Activated T-cell treated with anti-CD3 and anti-CD28 coated beads for 48 hours (primary cell): ENCODE measurements at places on chromosomes 6 and 20.

GRCh38 chr6:170074435-170074834, 216.4 kb downstream of the DLL1 start:
- no peak for DNase-seq

DNA sequence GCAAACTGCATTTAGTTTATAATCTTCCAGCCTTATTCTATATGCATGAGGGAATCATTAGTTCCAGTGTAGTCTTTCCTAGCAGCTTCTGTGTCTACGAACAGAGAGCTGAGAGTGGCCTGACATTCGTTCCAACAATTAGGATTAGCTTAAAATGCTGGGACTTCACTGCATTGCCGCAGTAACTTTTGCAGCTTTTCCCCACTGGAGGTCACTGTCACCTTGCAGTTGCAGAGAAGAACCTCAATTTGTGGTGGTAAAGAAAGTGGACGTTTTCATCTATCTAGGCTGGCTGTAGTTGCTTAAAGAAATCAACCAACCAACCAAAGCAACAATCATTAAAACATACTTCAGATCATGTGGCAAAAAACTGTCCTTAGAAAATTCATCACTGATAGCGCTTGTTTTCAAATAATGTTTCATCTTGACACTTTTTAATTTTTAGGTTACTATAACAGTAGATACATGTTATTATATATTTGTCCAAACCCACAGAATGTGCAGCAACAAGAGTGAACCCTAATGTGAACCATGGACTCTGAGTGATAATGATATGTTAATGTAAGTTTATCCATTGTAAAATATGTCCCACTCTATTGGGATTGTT, 12.2 kb downstream of the MYLK4 start:
- peak; percentile 25 for DNase-seq

DNA sequence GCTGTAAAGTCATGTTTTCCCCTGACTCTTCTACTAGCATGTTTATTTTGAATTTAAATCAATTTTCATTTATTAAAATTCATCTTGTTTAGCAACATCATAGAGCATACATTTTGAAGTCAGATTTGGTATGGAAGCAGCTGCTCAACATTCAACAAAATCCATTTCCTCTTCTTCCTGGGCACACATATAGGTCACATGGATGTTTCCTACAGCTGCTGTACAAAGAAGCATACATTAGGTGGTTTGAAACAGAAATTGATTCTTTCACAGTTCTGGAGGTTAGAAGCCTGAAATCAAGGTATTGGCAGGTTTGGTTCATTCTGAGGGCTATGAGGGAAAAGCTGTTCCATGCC, 495.2 kb downstream of the RFPL4B start:
- DNase-seq = no peak

- no peak for DNase-seq
Measured at GRCh38 chr6:40734607-40735006, 147.4 kb upstream of the LRFN2 start.

GRCh38 chr20:23923891-23924435, 44.4 kb upstream of the CST5 start:
- DNase-seq = no peak

GRCh38 chr20:19880256-19881079, 122.4 kb downstream of the RIN2 start:
- DNase-seq = no peak

- no peak for DNase-seq
Measured at GRCh38 chr6:46353528-46353927, 137.7 kb downstream of the RCAN2 start.

DNA sequence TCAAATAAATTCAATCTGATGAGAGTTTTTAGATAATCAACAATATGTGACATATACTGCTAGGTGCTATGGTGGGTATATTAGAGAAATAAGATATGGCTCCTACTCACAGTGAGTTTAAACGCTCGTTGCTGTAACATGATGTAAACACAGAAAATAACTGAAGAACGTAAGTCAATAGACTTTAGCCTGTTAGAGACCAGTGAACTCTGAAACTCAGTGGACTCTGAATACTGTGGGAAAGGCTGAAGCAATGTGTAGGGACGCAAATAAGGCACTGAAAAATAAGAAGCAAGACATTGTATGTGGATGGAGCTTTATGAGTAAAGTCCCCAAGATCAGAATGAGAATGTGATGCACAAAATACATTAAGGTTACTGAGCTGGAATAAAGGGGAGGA, 431.6 kb downstream of the TFAP2B start:
- DNase-seq = no peak
